ENCODE measurements at places on chromosomes 5 and 9.

GRCh38 chr5:80151890-80152289 lies 104.0 kb downstream of the SERINC5 start:
- DNase-seq, result no peak

DNA sequence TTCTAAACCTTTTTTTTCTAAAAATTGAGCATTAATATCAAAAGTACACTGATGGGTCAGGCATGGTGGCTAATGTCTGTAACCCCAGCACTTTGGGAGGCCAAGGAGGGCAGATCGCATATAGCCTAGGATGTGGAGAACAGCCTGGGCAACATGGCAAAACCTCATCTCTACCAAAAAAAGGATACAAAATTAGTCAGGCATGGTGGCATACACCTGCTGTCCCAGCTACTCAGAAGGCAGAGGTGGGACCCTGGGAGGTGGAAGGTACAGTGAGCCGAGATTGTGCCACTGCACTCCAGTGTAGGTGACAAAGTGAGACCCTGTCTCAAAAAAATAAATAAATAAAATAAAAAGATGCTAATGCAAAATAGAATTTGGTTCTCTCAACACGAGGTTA lies 49.4 kb downstream of the RAPGEF1 start:
- DNase-seq, result no peak

DNA sequence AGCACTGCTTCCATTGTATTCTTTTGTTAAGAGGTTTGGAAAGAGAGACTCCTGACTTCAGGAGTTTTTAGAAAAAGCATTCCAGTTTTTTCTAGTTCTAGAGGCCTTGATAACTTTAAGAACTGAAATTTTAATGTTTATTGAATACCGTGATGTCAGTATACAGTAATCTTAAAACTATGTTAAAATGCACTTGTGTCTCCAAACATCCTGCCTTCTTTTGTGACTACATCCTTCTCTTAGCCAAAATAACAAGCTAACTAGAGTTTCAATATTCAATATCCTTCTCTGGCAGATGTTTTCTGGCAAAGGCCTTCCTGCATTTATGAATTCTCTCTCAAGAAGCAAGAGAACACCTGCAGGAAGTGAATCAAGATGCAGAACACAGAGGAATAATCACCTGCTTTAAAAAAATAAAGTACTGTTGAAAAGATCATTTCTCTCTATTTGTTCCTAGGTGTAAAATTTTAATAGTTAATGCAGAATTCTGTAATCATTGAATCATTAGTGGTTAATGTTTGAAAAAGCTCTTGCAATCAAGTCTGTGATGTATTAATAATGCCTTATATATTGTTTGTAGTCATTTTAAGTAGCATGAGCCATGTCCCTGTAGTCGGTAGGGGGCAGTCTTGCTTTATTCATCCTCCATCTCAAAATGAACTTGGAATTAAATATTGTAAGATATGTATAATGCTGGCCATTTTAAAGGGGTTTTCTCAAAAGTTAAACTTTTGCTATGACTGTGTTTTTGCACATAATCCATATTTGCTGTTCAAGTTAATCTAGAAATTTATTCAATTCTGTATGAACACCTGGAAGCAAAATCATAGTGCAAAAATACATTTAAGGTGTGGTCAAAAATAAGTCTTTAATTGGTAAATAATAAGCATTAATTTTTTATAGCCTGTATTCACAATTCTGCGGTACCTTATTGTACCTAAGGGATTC lies 43.1 kb downstream of the NDFIP1 start:
- peak; percentile 15 for DNase-seq

DNA sequence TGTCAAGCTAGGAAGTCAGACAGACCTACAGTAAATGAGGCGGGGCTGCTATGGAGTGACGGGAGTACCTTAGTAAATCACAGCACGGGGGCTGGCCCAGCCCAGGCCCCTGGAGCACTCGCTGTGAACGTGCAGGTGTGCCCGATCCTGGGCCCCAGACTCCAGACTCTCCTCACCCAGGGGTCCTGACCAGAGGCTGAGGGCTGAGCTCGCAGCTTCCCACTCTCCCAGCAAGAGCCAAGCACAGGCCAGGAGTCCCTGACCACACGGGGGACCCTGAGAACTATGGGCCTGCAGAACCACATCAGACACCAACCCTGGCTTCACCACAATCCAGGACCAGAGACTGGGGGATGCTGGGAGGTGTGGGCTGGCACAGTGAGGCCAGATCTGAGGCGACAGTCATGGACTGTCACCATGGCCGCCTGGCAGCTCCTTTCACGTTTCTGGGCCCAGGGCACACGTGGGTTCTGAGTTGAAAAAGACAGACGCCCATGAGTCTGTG lies 73.4 kb downstream of the ADAMTS2 start:
- DNase-seq, result no peak

DNA sequence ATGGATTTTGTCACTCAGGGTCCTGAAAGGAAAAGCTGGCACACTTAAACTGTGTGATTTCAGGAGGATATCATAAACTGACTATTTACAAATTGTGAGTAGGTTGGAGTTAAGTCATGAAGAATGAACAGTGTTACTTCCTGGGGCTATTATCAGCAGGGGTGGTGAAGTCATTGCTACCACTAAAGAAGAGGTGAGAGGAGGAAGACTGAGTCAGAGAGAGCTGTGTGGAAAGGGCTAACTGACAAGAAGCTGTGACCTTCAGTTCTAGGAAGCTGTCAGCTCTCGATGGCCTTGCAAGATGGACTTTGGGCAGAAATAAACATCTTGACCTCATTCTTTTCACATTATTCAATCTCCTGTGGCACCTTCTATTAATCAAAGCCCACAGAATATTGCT lies 72.3 kb upstream of the STARD4 start:
- DNase-seq, result no peak

Measured in stimulated activated CD8-positive, alpha-beta memory T cell treated with anti-CD3 and anti-CD28 coated beads, Interleukin-4, amount 100 ng/mL, for 24 hours (primary cell).